ENCODE measurements at places on chromosomes 7 and 10.

GRCh38 chr7:6181136-6181535, 91.3 kb downstream of the CYTH3 start:
- no peak for DNase-seq

DNA sequence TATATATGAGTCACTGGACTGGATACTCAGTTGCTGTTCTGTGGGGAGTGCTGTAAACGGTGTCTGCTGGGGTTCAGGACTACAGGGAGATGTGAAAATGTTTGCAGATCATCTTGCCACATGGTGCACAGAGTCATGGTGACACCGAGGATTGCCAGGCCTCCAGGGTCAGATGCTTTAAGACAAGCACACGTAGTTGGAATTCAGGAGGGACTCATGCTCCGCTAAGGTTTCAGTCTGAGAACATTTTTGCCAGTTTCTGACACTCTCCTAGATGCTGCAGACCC, 211.3 kb downstream of the CXCL12 start:
- no peak for DNase-seq

GRCh38 chr10:43318976-43319960, 52.2 kb upstream of the FXYD4 start:
- no peak for DNase-seq

GRCh38 chr7:111137296-111138192, 46.6 kb downstream of the LRRN3 start:
- no peak for DNase-seq

GRCh38 chr10:24027107-24027506, 181.8 kb upstream of the KIAA1217 start:
- no peak for DNase-seq

DNA sequence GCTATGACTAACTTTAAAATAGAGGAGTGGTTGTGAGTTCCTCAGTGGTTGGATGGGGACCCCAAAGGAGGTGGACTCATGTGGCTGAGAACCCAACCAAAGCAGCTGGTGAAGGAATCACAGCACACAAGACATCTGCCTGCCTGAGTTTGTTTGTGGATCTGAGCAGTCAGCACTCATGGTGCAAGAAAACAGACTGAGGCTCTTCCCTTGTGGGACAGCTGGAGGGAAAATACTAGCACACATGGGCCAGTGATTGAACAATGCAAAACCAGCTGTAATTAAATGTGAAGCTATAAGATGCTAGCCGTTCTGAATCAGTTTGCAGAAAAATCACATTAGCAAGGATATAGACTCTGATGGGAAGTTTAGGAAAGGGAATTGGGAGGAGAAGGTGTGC, 707.3 kb downstream of the GRID1 start:
- DNase-seq: no peak

DNA sequence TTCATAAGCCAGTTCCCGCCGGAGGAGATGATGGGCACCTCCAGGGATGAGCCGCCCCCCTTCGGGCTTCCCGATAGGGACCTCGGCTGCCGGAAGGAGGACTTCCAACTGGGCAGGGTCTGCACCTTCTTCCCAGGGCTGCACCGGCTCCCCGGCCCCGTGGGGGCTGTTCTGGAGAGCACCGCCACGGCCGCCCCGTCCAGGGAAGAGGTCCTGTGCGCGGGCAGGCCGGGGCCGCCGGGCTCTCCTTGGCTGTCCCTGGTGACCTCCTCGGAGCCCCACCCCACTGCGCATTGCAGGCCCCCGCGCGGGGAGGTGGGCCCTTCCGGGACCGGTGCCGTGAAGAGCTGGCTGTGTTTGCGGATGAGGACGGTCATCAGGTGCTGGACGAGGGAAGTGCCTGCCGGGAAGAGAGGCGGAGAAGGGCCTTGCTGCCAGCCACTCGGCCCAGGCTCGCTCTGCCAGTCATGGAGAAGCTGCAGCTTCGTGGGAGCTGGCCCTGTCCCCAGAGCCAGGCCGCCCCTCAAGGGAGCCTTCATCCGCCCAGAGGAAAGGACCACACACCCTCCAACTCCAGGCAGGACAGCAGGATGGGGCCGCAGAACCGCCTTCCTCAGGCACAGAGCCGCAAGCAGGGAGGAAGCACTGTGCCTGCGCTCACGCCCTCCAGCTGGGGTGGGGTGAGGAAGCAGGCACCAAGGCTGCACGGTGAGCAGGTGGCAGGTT, 144.4 kb downstream of the MAPK8 start:
- no peak for DNase-seq

- DNase-seq: no peak
These were observed 416.5 kb downstream of the MAGI2 start for GRCh38 chr7:79037001-79037400.

DNA sequence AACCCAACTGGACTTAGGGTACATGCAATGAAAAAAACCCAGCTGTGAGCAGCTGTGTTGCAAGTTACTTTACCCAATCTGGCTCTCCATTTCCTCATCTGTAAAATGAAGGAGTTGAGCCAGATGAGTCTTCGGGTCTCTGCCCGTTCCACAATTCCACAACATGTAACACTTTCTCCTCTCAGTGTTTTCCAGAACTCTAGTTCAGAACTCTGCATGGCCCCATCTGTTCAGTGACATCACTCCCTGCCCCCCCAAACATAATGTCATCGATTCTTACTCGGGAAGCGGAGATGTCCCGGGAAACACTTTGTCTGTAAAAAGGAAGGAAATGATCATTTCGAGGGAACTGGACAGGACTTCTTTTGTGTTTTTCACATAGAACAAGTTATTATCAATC, 2.5 kb downstream of the SH3PXD2A start:
- no peak for DNase-seq

GRCh38 chr10:127243490-127244272, 47.3 kb upstream of the INSYN2A start:
- no peak for DNase-seq

DNA sequence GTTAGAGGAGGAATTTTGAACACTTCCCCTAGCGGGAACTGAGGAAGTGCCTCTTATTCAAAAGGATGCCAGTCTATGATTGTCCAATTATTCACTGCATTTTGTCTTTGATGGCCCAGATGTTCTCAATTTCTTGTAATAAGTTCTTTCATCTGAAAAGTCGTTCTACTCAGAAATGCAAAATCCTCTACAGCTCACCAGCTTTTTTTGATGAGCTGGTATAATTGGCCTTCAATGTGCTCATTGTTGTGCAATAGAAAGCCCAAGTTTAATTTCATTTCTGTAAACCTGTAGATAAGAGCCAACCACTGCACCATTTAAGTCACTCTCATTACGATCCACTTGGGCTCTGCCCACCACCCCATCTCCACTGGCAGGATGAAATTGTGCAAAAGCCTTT, 978.7 kb upstream of the AUTS2 start:
- no peak for DNase-seq

GRCh38 chr10:59970396-59971368, 64.3 kb upstream of the CCDC6 start:
- no peak for DNase-seq

- DNase-seq: no peak
These were observed 99.8 kb downstream of the KCNMA1 start for GRCh38 chr10:77537720-77538373.

- no peak for DNase-seq
These were observed 7.6 kb downstream of the CPA2 start for GRCh38 chr7:130274296-130274695.

DNA sequence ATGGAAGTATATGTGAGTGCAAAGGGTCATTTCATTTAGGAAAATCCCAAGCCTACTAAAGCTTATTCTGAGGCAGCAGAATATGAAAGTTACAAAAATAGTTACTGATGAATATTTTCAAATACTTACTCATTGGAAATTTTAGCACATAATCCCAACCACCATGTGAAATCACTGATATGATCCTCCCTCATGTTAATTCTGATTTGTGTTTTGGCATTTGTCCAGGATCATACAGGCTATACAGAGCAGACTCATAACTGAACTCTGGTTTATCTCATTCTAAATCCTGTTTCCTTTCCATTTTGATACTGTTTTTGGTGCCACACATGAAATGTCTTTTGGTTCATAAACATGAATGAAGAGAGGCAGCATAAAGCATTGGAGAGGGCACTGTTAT, 3.4 kb upstream of the FAM24B start:
- no peak for DNase-seq

DNA sequence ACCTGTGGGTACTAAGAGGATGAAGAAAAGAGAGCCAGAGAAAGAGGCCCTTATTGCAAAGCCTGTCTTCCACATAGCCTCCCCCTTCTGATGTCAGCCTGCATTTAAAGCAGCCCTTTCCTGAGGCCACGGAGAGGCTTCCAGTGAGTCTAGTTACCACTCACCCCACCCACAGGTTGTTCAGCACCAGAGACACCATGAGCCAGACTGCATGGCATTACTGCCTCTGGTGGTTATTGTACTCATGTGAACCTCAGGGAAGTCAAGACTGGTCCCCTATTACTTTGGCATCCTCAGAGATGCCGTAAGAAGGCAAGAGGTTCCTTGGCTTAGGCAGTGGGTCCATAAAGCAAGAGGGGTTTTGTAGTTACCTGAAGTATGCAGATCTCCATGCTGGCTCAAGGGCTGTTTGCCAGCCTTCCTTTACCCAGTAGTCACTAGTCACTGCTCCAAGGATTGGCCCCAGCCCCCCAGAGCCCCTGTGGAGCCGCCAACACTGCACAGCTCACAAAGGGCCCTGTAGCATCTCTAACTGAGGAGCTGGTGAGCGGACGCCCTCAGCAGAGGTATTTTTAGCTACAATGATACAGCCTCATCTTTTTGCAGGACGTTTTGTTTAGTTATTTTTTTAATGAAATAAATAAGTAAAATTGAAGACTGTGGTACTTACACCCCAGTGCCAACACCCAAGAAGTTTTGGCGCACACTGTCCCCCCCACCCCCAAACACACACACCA, 20.7 kb downstream of the LRRC4 start:
- DNase-seq: no peak

- no peak for DNase-seq
These were observed 35.1 kb downstream of the GUSB start for GRCh38 chr7:65946904-65947303.

DNA sequence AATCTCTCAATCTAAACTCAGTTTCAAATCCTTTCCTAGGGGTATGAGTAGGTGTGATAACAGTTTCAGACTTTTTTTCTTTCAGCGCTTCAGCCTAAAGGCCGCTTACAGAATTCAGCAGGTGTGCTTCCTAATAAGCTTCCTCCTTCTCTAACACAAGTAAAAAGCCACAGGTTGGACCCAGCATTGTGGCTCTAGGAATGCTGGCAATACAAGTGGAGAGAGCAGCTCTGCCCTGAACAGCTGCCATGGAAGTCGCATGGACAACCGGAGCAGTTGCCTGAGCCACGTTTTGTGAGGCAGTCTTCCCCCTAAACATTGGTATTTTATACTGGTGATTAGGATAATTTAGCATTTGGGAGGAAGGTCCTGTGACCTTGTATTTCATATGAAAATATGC, 83.5 kb downstream of the ST7 start:
- no peak for DNase-seq

GRCh38 chr7:28815369-28815927, 142.7 kb downstream of the TRIL start:
- no peak for DNase-seq

All from stimulated activated CD8-positive, alpha-beta memory T cell treated with anti-CD3 and anti-CD28 coated beads, Interleukin-7, amount 100 ng/mL, for 48 hours (primary cell).